ENCODE measurements at places on chromosomes 3 and 15. TPM values are rescaled to one million over a fixed set of nuclear protein-coding genes. Genes with fewer than 3 reads are reported as not detected.

- no peak for DNase-seq
Observed at GRCh38 chr15:78417754-78418630, 20.0 kb upstream of the IREB2 start.

DNA sequence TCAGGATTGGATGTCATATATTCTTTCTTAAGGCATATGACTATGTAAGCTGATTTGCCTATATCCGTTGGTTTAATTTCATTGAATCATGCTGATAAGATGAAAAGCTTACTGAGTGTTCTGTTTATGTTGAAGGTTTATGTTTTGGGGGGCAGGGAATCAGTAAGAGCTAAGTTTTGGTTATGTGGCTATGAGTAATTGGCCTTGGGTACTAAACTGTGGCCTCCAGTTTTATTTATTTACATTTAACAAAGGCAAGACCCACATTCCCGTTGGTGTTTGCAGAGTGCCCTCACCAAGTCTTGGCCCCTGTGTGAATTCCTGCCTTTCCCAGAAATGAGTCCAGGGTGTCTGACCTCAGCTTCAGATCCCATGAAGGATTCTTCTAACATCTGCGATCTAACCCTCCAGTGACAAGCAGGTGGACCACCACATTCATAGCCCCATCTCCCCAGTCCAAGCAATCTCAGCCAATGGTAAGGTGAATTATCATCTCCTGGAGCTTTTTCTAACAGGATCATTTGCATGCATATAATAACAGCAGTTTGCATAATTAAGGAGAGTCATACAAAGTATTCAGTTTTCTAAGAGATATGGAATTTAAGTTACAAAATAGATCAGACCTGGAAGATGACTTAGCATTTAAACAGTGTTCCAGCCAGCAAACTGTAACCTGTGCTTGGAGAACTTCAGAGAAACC is 27.4 kb downstream of the GLDN start:
- no peak for DNase-seq

ARPP21 gene
- total RNA-seq = not detected

SOX2 gene
- total RNA-seq = 0.22 TPM
